ENCODE measurements at places on chromosomes 6 and 20.
A peak's percentile ranks its signal among the peaks of the same experiment; 100 is the strongest.

- DNase-seq = no peak
- H3K4me3 ChIP-seq = no peak overlapping the region
- H3K27me3 ChIP-seq = no peaks in the 10 kb centered on the region
- no peak overlapping the region for H3K27ac ChIP-seq
Measured at GRCh38 chr6:44104481-44105021, 22.7 kb downstream of the MRPL14 start.

DNA sequence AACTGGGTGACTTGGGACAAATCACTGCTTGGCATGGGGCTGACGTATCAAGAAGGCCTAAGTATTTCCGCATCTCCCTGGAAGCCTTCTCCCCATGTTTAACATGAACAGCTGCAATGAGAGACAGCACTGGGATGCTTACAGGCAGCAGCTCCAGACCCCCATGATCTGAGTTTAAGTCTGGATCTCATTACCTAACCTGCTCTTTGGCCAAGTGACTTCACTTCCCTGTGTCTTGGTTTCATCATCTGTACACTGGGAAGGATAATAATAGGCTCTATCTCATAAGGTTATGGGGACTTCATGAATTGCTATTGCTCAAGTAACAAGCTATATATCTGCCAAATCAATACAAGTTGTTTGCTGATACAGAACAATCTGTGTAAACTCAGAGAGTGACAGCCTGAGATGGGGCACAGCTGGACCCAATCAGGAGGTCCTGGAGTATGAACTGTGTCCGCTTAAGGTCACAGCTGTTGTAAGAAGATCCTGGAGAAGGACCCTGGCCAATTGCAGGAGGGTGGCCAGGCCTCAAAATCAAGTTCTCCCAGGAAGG is 56.0 kb downstream of the TGM2 start:
- H3K4me3 ChIP-seq = no peak overlapping the region
- H3K36me3 ChIP-seq = no peaks in the 10 kb centered on the region
- peaks cover 14% of the 10 kb centered on the region for H3K4me1 ChIP-seq
- DNase-seq = peak; percentile 46
- H3K27ac ChIP-seq = peak overlapping the region; percentile 57

DNA sequence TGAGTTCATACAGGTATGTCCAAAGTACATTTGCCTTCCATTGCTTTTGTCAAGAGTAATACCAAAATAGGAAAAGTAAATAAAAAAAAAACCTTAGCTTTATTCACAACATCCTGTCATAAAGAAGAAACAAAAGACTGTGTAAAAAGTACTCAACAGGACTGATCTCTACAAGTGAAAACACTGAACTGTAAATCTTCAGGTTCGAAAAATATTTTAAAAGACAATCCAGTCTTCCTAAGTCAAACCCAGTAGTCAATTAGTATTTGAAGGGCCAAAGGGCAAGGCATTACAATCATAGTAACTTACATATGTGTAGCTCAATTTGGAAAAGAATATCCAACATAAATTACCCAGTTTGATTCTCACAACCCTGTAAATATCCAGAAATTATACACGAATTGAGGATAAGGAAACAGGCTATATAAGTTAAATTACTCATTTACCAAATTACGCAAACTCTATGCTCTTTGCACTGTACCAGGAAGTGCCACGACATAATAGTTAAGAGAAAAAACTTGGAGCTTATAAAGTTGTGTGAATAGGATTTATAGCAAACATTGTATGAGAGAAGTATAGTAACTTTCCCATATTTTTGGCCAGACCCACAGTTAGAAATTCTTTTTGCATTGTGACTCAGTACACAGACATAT is 21.2 kb downstream of the PTPRK start:
- no peaks in the 10 kb centered on the region for H3K36me3 ChIP-seq
- DNase-seq = no peak
- H3K4me3 ChIP-seq = no peak overlapping the region

DNA sequence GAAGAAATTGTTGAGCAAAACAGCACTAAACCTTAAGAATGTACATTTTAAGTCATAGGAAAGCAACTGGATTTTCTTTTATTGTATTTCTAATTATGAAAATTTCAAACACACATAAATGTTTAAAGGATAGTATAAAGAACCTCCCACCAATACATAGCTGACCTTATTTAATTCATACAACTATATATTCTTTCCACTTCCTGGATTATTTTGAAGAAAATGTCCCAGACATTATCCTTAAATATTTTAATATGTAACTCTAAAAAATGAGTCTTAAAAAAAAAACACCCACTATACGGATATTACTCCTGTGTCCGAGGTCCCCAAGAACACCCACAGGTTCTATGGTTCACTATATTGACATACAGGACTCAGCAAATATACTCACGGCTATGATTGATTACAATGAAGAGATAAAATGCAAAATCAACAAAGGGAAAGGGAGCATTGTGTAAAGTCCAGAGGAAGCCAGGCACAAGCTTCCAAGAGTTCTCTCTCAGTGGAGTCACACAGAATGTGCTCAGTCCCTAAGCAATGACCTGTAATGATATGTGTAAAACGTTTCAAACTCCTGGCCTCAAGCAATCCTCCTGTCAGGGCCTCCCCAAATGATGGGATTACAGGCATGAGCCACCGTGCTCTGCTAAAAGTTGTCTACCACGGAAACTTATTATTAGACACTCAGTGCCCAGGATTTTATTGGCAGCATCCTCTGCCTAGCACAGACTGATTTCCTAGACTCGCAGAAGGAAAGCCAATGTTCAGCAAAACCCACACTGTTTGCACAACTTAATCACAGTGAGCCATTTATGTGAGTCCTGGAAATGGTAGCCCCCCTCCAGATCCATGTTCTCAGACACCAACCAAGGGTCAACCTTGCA is 23.2 kb downstream of the GLYATL3 start:
- no peak overlapping the region for H3K4me3 ChIP-seq
- H3K36me3 ChIP-seq = no peaks in the 10 kb centered on the region
- peak; percentile 41 for DNase-seq
- H3K4me1 ChIP-seq = peaks cover 8% of the 10 kb centered on the region
- peak overlapping the region; percentile 48 for H3K27ac ChIP-seq

DNA sequence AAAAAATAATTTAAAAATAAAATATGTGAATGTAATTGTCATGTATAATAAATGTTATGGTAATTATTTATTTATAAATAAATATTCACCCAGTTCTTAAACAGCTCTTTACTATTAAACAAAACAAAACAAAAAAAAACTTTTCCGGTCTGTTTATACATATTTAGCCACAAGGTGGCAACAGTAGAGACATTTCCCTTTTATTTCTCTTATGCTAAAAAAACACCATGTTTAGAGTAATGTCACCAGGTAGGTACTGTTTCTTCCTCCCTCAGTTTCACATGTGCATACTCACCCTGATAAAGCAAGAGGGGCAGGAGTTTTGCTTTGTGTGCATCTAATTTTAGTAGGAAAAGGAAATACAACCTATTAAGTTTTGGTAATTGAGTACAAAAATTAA is 610.4 kb upstream of the IMPG1 start:
- H3K4me1 ChIP-seq = no peaks in the 10 kb centered on the region
- no peak for DNase-seq
- no peaks in the 10 kb centered on the region for H3K36me3 ChIP-seq
- H3K4me3 ChIP-seq = no peak overlapping the region

- H3K27ac ChIP-seq = no peak overlapping the region
- no peaks in the 10 kb centered on the region for H3K36me3 ChIP-seq
- no peak overlapping the region for H3K4me3 ChIP-seq
- H3K27me3 ChIP-seq = no peaks in the 10 kb centered on the region
Measured at GRCh38 chr6:148134592-148134991, 208.0 kb upstream of the SASH1 start.

DNA sequence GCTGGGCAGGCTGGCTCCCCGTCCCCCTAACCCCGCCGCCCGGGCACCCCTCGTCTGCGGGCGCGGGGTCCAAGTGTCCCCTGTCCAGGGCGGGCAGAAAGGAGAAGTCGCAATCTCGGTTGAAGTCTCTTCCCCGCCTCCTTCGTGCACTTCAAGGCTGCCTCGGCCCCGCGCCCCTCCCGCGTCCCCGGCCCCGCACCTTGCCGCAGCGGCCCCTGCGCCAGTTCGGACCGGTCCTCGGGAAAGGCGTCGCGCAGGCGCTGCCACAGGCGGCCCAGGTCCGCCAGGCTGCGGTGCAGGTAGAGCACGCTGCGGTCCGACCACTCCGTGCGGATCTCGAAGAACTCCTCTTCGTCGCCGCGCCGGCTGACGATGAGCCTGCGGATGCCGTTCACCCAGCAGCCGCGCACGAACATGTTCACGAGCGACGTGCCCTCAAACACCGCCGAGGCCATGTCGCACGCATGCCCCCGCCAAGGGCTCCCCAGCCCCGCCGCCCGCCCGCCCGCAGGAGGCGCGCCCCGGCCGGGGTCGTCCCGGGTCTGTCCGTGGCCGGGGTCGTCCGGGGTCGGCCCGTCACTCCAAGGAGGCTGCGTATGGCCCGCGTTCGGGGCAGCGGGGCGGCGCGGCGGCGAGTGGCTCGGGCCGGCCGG is at the start of gene PXDC1:
Gene PXDC1 (minus strand): TSS at position 637 of the 653 bp plus-strand sequence. CDS start 182 bp downstream, at position 455.
- DNase-seq = no peak
- no peaks in the 10 kb centered on the region for H3K36me3 ChIP-seq
- peaks cover 8% of the 10 kb centered on the region for H3K4me1 ChIP-seq
- peak within 1 kb of the TSS; percentile 90 for H3K27ac ChIP-seq
- H3K4me3 ChIP-seq = peak within 1 kb of the TSS; percentile 64

- H3K4me3 ChIP-seq = no peak overlapping the region
- no peak for DNase-seq
- H3K27me3 ChIP-seq = no peaks in the 10 kb centered on the region
- H3K4me1 ChIP-seq = no peaks in the 10 kb centered on the region
- no peaks in the 10 kb centered on the region for H3K36me3 ChIP-seq
Measured at GRCh38 chr6:154504102-154504501, 6.4 kb downstream of the CNKSR3 start.

- no peaks in the 10 kb centered on the region for H3K36me3 ChIP-seq
- H3K27me3 ChIP-seq = no peaks in the 10 kb centered on the region
- DNase-seq = no peak
- no peak overlapping the region for H3K27ac ChIP-seq
- H3K4me3 ChIP-seq = no peak overlapping the region
Measured at GRCh38 chr6:166572370-166573261, 13.9 kb downstream of the RAMACL start.

- no peaks in the 10 kb centered on the region for H3K27me3 ChIP-seq
- no peak overlapping the region for H3K27ac ChIP-seq
- no peaks in the 10 kb centered on the region for H3K36me3 ChIP-seq
- DNase-seq = no peak
- no peak overlapping the region for H3K4me3 ChIP-seq
Measured at GRCh38 chr6:24448396-24448795, 41.0 kb downstream of the GPLD1 start.

- no peak overlapping the region for H3K4me3 ChIP-seq
- H3K36me3 ChIP-seq = no peaks in the 10 kb centered on the region
- DNase-seq = no peak
- H3K27ac ChIP-seq = no peak overlapping the region
- no peaks in the 10 kb centered on the region for H3K4me1 ChIP-seq
Measured at GRCh38 chr6:121771937-121772720, 336.7 kb downstream of the GJA1 start.

- H3K27ac ChIP-seq = no peak overlapping the region
- no peaks in the 10 kb centered on the region for H3K36me3 ChIP-seq
- no peak overlapping the region for H3K4me3 ChIP-seq
- no peaks in the 10 kb centered on the region for H3K27me3 ChIP-seq
Measured at GRCh38 chr6:134826889-134827737, 122.8 kb downstream of the ALDH8A1 start.

All from colonic mucosa (tissue), 4 donors.